Fibroblast of skin of left biceps (primary cell): ENCODE measurements at places on chromosomes 7 and 10.

DNA sequence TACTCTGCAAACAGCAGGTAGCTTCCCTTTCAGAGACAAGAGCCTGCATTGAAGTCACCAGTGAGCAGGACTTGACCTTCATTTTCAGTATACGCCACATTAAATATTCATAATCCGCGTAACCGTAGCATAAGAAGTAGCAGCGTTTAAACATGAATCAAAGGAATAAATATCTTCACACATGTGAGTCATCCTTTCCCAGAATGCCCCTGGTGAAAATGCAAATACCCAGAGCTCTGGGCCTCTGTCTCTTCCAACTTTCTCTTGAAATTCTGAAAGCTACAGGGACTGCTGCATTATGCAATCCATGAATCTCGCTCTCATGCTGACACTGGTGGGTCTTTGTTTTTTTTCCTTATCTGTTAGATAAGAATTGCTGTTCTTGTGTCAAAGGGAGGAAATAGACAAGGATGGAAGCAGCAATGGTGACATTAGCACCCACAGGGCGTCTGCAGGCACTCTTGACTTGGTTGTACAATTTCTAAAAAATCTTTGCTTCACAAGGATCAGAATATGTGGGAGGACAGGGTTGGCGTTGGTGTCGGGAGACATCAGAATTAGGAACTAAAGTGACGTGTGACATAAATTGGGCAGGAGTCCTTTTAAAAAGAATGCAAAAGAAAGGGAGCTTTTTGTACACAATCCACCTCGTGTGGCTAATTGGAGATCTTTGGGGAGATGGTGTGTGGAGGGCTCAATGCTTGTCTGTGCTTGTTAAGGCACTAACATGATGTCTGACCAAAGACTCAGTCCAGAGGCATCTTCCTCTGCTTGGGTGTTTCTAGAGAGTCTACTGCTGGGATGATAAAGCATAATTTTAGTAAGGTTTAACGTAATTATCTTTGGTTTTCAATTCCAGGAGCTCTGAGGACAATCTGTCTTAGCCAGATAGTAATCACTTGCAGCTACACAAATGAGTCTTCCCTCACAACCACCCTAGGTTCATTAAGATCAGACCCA, 390.3 kb downstream of the KCNMA1 start:
- no peak for DNase-seq

DNA sequence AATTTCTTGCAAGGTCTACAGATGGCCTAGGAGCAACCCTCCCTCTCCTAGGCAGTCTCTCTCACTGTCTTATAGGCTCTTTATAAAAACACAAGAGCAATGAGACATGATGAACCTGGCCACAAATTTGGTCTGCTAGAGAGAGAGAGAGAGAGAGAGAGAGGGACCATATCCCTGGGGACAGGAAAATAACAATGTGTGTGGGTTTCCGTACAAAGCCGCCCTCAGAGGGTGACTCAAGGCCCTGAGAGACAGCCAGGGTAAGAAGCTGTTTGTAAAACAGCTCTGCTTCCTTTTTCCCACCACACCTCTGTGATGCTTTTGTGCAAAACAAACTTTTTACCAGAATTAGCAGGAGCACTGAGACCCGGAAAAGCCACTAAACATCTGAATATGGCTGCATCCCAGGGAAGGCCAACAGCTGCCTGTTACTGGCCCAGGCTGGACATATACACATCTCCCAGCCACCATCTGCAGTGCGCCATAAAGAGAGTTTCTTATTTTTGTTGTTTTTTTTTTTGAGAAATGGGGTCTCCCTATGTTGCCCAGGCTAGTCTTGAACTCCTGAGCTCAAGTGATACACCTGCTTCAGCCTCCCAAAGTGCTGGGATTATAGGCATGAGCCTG, 18.4 kb downstream of the GIMAP5 start:
- no peak for DNase-seq

- DNase-seq = peak; percentile 75
Observed at GRCh38 chr7:17123020-17123419, 175.4 kb upstream of the AHR start.

- DNase-seq = no peak
Observed at GRCh38 chr10:128318366-128318765, 192.1 kb upstream of the MKI67 start.

GRCh38 chr10:43817368-43817767, 168.7 kb upstream of the ZNF32 start:
- DNase-seq = peak; percentile 46

GRCh38 chr10:28151636-28152035, 151.2 kb downstream of the MPP7 start:
- DNase-seq = no peak
